Cardiac muscle cell (in vitro differentiated cells and primary cell): ENCODE measurements at places on chromosomes 1 and 21. TPM values are rescaled to one million over a fixed set of nuclear protein-coding genes. Genes with fewer than 3 reads are reported as not detected.

GRIK1 gene
- total RNA-seq = 0.53 TPM in 1 of 2 replicates, not detected in the other

ADGRL4 gene
- total RNA-seq = 0.07 and 0.12 TPM in 2 replicates

VTCN1 gene
- 0.04 TPM in 1 of 2 replicates, not detected in the other for total RNA-seq

ACTA1 gene
- total RNA-seq = 18.7 and 1,099 TPM in 2 replicates

PPP1R8 gene
- total RNA-seq = 47.1 and 58.7 TPM in 2 replicates

NOS1AP gene
- total RNA-seq = 4.9 and 5.3 TPM in 2 replicates

SPATA6 gene
- 3.6 and 7.4 TPM in 2 replicates for total RNA-seq
